Camera-type eye (tissue), 1 donor: ENCODE measurements at places on chromosomes 13 and 19. TPM values are rescaled to one million over a fixed set of nuclear protein-coding genes. Genes with fewer than 3 reads are reported as not detected.

ZNF350 gene
- total RNA-seq, result 20.3 TPM

CHERP gene
- 18.8 TPM for total RNA-seq

KANK3 gene
- total RNA-seq, result 10.6 TPM

KIR3DL1 gene
- total RNA-seq, result 0.22 TPM

IRGQ gene
- 55.9 TPM for total RNA-seq

PEG3 gene
- total RNA-seq, result 79.8 TPM

ELSPBP1 gene
- total RNA-seq, result 1.5 TPM

CGB8 gene
- total RNA-seq, result not detected

NKPD1 gene
- 0.60 TPM for total RNA-seq

TMEM147 gene
- total RNA-seq, result 49.3 TPM
